GM04504 (cell line): ENCODE measurements at places on chromosomes 12 and 14.
A peak's percentile ranks its signal among the peaks of the same experiment; 100 is the strongest.

DNA sequence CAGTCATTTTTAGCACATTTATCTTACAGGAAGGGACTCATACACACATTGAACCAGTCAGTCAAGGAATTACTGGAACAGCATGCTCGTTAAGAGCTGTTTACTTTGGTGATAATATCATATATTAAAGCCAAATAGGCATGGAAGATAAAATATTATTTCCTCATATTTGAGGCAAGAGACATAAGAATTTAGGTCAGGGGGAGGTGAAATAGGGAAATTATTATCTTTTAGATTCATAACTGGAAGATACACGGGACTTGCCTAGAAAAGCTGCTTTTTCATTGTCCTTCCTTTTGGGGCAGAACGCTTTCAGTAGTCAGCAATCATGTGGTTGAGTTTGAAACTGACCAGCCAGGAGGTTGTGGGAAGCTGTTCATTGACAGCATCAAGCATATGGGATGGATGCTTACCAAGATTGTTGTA, 72.5 kb downstream of the NTN4 start:
- DNase-seq = no peak

DNA sequence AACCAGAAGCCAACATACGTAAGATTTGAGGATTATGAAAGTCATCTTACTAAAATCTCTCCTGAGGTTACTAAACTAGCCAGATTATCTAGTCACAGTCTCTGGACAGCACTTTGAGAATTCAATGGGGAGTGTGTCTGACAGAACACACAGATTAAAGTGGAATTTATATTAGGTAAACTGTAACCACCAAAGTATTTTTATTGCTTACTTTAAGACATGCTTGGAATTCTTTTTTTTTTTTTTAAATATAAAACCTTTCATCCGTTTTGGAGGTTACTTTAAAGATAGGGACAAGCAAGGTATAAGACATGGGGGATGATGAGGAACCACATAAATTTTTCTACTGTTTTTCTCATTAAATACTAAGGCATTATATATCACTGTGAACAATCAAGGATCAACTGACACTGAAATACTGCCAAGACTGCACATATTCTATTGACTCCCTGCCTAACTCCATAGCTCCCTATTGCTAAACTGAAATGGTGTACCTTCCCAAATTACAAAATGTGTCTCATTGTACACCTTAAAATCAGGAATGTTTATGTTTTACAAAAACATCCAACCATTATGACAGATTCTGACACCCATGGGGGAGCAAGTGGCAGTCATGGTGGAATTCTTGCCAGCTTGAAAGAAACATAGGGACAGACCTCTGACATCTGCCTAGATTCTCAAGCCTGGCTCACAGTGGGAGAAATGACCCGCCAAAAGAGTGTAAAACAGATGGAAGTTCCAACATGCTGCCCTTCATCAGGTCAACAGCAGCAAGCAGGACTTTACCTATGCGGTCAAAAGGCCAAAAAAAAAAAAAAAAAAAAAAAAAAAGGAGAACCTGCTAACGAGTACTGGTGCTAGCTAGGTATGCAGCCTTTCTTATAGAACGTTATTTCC, 239.3 kb downstream of the MED13L start:
- peak; percentile 59 for DNase-seq

GRCh38 chr14:62626416-62626815, 418.8 kb downstream of the KCNH5 start:
- DNase-seq = no peak

GRCh38 chr12:11075642-11076041, 13.5 kb upstream of the TAS2R46 start:
- no peak for DNase-seq

DNA sequence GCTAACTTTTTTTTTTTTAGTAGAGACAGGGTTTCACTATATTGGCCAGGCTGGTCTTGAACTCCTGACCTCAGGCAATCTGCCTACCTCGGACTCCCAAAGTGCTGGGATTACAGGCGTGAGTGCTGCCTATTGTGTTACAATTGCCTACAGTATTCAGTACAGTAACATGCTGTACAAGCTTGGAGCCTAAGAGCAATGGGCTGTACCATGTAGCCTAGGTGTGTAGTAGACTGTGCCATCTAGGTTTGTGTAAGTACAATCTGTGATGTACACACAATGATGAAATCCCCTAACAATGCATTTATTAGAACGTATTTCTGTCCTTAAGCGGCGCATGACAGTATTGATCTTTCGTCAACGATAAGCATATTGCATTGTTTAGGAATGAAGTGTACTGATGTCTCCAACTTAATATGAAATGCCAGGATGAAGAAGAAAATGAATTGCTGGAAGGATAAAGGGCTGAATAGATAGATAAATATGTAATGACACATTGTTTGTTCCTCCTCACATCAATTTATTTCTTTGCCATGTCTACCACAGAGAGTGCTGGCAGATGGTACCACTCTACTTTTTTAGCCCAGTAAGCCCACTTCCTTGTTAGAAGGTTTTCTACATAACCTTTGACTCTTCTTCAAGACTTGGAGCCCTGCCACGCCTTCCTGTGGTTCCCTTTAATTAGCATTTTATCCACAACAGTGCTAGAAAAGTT, 467.5 kb downstream of the VRK1 start:
- no peak for DNase-seq

GRCh38 chr12:76916170-76916540, 37.3 kb upstream of the CSRP2 start:
- DNase-seq = no peak

DNA sequence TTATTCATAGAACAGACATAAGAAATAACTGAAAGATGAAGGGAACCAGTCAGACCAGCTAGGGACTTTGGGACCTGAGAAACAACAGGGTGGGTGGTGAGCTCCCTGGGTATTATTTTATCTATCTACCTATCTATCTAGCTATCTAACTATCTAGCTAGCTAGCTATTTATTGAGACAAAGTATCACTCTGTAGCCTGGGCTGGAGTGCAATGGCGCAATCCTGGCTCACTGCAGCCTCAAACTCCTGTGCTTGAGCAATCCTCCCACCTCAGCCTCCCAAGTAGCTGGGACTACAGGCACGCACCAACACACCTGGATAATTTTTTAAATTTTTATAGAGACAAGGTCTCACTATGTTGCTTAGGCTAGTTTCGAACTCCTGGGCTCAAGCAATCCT, 127.6 kb downstream of the DPF3 start:
- DNase-seq = no peak

DNA sequence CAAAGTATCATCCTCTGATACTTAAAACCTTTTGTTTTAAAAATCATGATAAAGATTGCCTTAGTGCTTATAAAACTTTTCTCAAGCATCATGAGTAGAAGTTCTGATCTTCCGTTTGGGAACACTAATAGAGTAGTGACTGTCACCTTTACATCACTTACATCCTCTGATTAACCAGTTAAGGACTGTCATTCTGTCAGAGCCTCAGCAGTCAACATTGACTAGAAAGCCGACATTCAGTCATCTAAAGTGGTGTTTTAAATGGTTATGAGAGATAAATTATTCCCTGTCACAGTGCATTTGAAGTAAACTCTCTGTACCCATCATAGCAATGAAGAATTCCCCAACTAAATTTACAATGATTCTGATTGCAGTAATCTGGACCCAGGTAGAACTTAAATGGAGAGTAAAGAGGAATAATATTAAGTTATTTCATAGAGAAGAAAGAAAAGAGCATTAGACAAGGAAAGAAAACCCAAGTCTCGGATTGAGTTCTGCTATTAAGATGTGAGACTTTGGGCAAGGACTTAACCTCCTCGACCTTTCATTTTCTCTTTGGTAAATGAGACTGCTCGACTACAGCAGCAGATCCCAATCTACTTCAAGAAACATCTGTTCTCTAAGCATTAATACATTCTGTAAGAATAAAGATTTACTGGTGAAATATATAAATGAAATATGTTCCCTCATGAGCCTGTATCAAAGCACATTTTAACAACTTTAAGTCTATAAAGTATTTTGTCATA, 563.9 kb upstream of the LMO3 start:
- DNase-seq = no peak

DNA sequence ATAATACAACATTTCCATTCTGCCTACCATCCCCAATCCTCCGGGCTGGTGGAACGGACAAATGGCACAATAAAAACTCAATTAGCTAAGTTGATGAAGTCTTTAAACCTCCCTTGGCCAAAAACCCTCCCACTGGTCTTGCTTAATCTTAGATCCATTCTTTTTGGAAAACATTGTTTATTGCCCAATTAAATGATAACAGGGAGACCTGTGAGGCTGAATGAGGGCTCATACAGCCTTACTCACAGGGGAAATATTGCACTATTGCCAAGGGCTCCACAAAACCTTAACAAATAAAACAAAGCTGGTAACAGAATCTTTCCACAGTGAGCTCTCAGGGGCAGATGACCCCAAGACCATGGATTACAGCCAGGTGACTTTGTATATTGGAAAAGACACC, 7.8 kb upstream of the PSMC1 start:
- no peak for DNase-seq

DNA sequence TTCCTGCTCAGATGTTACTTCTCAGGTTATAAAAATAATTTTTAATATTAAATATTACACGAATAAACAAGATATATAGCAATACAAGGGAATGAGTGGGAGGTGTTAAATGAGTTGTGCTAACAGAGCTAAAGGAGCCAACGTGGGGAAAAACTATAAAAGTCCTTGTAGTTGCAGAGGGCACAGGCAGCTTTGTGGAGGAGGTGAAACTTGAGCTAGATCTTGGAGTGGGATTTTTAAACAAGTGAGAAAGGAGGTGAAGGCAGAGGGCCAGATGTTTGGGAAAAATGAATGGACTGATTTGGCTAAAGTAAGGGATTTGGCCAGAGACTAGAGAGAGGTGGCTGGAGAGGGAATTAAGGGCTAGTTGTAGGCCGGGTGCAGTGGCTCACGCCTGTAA, 5.2 kb upstream of the FKBP11 start:
- no peak for DNase-seq

- DNase-seq = no peak
Measured at GRCh38 chr12:113104953-113105510, 30.5 kb downstream of the RASAL1 start.

DNA sequence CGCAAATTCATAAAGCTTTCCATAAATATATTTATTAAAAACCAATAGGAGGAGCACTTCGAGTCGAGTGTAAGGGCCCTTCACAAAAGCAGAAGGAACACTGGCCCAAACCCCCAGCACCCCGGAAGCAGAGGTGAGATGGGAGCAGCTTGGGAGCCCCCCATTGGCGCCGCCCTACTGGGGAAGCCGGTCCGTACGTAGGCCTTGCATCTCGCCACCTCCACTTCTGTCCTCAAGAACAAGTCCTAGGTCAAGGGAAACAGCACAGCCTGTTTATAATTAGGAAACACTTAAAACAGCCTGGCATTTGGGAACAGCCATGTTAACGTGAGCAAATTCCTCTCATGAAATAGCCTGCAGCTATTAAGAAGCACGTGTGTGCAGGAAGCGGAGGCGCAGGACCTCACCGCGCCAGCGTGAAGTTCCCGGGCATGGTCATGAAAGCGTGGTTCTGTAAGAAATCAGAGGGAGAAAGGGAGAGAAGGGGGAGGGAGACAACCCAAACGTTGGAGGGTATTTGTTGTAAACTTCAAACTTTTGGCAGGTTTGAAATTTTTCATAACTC, 7.7 kb downstream of the ANKRD9 start:
- no peak for DNase-seq

- DNase-seq = no peak
Measured at GRCh38 chr14:63478010-63478409, 65.2 kb downstream of the PPP2R5E start.

DNA sequence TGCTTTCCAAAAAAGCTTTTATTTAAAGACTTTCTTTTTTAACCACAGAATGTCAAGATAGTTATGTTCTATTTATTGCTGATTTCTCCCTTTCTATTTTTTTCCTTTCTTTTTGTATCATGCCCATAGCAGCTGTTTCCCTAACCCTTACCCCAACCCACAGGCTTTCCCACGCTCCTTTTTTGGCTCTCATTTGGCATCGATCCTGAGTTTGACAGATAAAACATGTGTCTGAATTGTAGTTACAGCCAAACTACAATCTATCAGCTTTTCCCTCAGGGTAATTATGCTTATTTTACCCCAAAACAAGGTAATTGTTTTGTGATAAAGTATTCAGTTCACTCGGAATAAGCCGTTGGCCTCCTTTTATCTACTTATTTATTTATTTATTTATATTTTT, 46.7 kb downstream of the PDE3A start:
- DNase-seq = no peak

GRCh38 chr14:57189070-57189469, 79.6 kb downstream of the EXOC5 start:
- peak; percentile 10 for DNase-seq

DNA sequence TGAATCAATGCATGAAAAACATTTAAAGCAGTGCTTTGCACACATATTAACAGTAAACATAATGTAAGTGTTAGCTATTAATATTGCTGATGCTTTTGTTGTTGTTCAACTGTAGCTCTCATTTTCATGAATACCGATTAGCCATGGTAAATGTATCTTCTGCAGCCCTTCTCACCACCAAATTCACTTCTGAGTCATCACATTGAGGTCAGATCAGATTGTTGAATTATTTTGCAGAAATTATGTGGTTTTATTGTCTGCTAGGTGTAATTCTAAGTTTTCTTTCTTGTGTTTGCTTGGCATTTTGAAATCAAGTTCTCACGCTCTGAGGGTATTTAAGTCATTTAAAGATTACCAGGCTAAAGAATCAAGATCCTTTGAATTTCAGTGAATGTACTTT, 74.6 kb downstream of the AKAP6 start:
- no peak for DNase-seq

DNA sequence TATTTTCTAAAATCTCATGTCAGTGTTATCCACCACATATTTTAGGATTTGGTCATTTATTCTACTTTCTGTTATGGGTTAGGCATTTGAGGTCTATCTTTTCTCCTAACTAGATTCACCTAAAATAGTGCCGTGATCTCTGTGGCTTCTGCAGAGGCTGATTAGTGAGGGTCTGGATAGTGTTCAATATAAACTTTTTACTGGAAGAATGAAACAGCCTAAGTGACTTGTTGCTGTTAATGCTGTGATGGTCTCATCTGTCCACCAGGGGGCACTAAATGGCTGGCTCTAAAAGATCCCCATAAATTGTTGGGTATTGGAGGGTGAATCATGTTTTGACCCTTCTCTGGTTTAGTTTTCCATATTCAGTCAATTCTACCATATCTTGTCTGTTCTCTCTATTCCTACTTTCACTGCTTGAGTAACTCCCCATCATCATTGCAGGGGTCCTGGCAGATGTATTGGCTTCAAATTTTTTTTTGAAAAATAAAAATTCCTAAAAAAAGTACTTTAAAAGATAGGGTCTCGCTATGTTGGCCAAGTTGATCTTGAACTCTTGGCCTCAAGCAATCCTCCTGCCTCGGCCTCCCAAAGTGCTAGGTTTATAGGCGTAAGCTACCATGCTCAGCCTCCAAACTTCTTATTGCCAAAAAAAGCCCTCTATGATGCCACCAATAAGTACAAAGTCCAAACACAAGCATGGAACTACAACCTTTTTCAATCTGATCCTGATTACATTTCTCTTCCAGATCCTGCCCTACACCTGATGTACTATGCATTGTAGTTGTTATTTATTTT, 6.9 kb downstream of the PABPN1 start:
- DNase-seq = no peak

- DNase-seq = no peak
Measured at GRCh38 chr14:99936056-99936455, 129.2 kb upstream of the EVL start.
